ENCODE measurements at places on chromosomes 1 and 21.

DNA sequence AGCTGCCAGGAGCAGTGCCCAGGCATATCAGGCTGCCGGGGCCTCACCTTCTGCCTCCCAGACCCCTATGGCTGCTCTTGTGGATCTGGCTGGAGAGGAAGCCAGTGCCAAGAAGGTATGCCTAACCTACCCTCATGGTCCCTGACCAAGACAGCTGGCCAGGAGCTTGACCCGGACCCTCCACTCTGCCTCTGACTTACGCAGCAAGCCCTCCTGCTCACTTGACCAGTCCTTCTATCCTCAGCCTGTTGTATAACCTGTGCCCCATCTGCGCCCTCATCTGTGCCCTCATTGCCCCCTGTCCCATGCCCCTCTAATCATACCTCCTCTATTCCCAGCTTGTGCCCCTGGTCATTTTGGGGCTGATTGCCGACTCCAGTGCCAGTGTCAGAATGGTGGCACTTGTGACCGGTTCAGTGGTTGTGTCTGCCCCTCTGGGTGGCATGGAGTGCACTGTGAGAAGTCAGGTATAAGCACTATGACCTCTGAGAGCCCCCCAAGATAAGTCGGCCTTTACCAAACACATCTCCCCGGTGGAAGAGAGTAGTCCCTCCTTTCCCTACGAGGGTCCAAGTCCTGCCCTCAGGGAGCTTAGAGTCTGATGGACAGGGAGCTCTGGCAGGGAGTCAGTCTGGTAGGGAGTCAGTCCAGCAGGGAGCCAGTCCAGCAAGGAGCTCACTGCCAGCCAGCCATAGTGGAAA is 6.8 kb downstream of the TIE1 start:
- no peak for DNase-seq

DNA sequence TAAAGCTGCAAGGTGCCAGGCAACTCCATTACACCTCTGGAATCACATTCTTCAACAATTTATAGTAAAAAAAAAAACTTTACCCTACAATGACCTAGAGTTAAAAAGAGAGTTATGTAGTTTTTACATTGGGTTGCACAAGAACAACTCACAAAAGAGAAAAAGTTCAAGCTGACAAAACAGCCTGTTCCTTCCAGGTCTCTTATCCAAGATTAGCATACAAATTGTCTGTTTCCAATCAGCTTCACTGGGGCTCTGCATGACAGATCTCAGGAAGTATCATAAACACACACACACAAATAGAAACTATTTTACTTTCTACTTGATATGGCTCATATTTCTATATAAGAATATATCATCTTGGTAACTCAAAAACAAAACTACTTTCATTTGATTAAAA is 154.6 kb downstream of the PCNX2 start:
- DNase-seq: no peak

GRCh38 chr1:111587509-111588174 is 31.9 kb upstream of the RAP1A start:
- DNase-seq: no peak

- DNase-seq: peak; percentile 46
Measured at GRCh38 chr1:87024936-87025540, 110.6 kb downstream of the HS2ST1 start.

GRCh38 chr1:198246337-198246736 is 89.5 kb downstream of the NEK7 start:
- no peak for DNase-seq

GRCh38 chr1:211341999-211342398 is 15.4 kb downstream of the TRAF5 start:
- DNase-seq: no peak

DNA sequence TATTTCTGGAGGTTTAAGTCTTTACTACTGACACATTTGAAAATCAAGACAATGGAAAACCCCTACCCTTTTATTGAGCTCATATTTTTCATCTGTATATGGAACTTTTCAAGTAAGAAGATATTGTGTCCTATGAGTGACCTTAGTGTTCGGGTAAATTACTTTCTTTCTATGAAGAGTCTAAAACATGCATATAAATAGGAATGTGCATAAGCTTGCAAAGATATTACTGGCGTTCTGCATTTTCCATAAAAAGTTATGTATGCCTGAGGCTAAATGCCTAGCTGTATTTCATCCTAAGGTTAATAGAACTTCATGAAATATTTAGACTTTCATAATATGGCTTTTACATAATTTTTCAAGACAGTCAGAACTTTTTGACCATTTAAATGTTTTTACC is 495.8 kb upstream of the ADAMTS5 start:
- DNase-seq: no peak

DNA sequence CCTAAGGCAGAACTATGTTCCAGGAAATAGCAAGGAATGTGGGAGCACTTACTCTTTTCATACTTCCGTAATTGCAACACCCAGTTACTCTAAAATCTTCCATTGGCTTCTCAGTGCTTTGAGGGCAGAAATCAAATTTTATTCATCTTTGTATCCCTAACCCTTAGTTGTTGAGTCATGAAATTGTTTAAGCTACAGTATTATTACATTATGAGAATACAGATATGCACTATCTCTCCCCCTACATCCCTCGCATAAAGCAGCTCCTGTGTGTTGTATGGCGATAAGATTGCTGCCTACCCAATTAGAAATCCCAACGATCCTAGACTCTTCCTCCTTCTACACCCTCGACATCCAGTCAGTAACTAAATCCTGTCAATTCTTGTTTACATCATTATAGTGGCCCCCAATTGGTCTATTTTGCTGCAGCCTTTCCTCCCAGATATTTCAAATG is 2.6 kb downstream of the AIDA start:
- DNase-seq: no peak

- DNase-seq: no peak
Measured at GRCh38 chr1:33460947-33461629, 11.4 kb upstream of the ZSCAN20 start.

- no peak for DNase-seq
Measured at GRCh38 chr1:182163821-182164223, 102.3 kb upstream of the ZNF648 start.

DNA sequence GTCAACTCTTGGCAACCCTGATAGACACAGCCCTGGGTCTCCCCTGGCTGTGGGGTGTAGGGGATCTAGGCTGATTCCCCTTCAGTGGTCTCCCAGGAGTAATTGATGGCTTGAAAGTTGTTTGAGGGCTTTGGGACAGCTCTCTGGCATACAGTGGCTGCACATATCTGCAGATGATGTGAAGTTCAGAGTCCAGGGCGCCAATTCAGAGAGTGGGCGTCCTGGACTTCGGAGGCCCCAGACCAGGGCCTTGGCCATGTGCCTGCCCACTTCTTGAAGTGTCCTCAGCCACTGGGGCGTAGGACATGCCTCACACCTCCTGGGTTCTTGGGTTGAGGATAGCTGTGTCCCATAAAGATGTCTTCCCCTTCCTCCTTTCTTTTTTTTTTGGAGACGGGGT is 2.6 kb downstream of the INAVA start:
- DNase-seq: no peak

DNA sequence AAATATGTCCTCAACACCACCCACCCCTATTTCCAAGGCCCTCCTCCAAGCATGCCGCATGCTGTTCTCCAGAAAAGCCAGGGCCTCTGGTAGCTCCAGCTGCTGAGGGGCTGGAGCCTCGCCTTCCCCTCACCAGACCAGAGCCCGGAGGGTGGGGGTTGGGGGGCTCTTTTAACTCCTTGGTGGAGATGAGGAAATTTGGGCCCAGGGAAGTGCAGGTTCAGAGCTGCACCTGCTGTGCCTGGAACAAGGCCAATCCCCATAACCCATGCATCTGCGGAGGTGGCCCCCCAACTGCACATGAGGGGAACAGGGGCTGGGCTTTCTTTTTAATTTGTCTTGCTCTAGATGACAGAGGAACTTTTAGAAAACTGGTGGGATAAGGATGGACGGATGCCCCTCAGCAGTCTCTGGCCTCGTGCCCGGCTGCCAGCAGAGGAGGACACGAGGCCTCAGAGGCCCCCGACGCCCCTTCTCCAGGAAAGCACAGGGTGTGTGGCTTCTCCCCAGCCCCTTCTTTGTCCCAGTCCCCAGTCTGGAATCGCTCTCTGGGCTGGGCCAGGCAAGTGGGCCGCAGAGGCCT is 550 bp upstream of the SELENON start:
- DNase-seq: no peak

DNA sequence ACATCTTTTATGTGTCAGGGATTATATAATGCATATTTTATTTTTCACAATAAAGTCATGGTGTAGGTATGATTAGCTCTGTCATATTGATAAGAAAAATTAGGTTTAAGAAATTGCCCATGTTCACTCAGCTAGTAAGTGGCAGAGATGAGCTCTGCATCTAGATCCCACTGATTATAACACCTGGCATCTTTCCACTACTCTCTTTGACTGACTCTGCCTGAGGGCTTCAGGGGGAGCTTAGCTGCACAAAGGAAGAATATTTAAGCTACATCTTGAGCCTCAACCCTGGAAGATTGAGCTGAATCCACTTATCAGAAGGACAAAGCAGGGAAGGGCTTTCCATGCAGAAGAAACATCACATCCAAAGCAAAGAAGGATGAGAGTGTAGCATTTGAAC is 190.4 kb downstream of the MIS18A start:
- no peak for DNase-seq

- no peak for DNase-seq
Measured at GRCh38 chr1:199044191-199044590, 405.4 kb downstream of the PTPRC start.

- no peak for DNase-seq
Measured at GRCh38 chr1:222370081-222370912, 177.6 kb downstream of the HHIPL2 start.

DNA sequence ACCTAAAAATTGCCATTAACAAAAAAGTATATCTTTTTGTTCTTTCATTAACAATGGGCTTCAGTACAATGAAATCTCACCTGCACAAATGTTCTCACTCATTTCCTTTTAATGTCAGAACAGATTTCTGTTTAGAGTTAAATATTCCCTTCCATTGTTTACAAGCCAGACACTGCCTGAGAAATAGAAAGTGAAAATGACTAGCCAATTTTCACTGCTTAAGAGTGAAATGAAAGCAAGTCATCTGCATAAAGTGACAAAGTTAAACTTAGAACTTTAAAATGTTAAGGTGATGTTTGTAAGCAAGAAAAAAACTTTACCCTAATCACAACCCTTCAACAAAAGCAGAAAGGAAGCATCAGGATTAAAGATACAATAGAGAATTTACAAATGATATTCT is 27.5 kb downstream of the COA6 start:
- no peak for DNase-seq

DNA sequence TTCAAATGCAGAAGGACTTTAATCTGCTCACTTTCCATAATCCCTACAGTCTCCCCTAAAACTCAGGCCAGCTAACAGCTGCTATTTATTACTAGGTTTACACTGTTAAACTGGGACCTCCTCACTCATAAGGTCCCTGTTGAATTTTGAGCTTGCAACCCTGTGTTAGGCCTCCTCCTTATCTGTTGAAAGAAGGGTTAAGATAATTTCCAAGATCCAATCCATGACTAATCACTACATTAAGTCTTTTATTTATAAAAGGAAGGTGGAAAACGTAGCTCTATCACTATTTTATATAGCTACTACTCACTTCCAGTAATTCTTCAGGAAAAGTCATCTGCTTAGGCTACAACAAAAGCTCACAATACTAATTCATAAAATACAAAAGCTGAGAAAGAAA is 79.5 kb downstream of the EVI5 start:
- no peak for DNase-seq

- no peak for DNase-seq
Measured at GRCh38 chr1:103997631-103998030, 247.9 kb downstream of the AMY1C start.
